ENCODE measurements at places on chromosomes 1 and 21. TPM values are rescaled to one million over a fixed set of nuclear protein-coding genes. Genes with fewer than 3 reads are reported as not detected.

- H3K4me1 ChIP-seq = no peaks in the 10 kb centered on the region
- DNase-seq = no peak
- no peaks in the 10 kb centered on the region for H3K36me3 ChIP-seq
- no peaks in the 10 kb centered on the region for H3K27me3 ChIP-seq
- no peak overlapping the region for H3K4me3 ChIP-seq
These were observed 32.3 kb downstream of the HHAT start for GRCh38 chr1:210360852-210361477.

NBPF4 gene
- polyA plus RNA-seq = not detected

MNDA gene
- 9.3 TPM for polyA plus RNA-seq

DNA sequence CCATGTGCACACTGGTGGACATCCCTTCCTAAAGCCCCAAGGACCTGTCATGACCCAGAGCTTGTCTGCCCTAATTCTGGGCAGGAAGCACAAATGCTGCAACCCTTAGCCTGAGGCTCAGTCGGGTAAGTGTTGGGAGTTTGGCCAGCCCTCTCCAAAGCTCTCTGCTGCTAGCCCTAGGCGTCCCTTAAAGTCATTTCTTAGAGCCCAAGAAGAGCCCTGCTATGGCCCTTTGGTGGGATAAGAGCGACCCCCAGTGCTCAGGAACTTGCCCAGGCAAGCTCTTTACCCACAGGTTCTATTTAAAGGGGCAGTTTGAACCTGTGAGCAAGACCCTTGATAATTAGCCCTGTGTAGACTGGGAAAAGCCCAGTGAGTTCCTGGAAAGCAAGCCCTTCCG is 356.8 kb downstream of the RRAGC start:
- no peaks in the 10 kb centered on the region for H3K36me3 ChIP-seq
- H3K27ac ChIP-seq = no peak overlapping the region
- no peak for DNase-seq
- no peak overlapping the region for H3K4me3 ChIP-seq
- H3K4me1 ChIP-seq = no peaks in the 10 kb centered on the region

ADAM30 gene
- polyA plus RNA-seq = not detected

TEKT2 gene
- not detected for polyA plus RNA-seq

ATP13A2 gene
- 18.9 TPM for polyA plus RNA-seq

- no peak overlapping the region for H3K4me3 ChIP-seq
- H3K27me3 ChIP-seq = peaks cover 33% of the 10 kb centered on the region
- H3K4me1 ChIP-seq = no peaks in the 10 kb centered on the region
- no peak overlapping the region for H3K27ac ChIP-seq
- no peaks in the 10 kb centered on the region for H3K36me3 ChIP-seq
- no peak for DNase-seq
These were observed 37.0 kb upstream of the CAMK1G start for GRCh38 chr1:209546390-209547085.

CFAP107 gene
- not detected for polyA plus RNA-seq

- H3K27me3 ChIP-seq = peaks cover 38% of the 10 kb centered on the region
- no peak for DNase-seq
- H3K4me3 ChIP-seq = no peak overlapping the region
- H3K27ac ChIP-seq = no peak overlapping the region
These were observed 17.4 kb upstream of the CASZ1 start for GRCh38 chr1:10813799-10814198.

DNA sequence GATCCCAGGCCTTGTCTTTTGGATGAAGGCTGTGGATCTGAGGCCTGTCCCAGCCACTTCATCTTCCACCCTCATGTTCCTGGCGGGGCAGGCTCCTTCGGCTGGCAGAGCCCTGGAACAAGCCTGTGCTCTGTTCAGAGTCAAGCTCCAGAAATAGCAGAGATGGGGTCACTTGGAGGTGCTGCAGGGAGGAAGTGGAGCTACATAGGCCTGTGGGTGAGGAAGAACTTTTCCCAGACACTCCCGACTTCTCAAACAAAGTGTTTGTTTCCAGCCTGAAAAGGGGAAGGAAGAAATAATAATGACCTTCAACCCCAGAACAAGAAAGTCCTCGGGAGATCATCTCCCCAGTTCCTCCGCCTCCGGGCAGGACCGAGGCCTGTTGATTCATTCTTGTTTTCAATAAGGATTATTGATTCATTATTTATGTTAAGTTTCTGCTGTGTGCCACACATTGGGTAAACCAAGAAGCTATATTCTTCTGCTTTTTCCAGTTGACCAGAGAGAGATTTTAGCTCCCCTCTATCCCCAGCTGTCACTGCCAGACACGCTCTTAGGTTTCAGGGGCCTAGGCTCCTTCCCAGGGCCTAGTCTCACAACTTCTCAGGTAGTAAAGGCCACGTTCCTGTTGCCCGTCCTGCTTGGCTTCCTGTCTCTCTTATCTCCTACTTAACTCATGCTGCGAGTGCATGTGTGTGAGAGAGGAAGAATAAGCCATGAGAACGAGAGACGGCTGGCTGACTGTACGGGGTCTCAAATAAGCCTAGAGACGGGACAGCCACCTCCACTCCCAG is 16.9 kb downstream of the IKBKE start:
- peak; percentile 47 for DNase-seq
- H3K4me1 ChIP-seq = no peaks in the 10 kb centered on the region
- H3K36me3 ChIP-seq = peaks cover 21% of the 10 kb centered on the region
- H3K27me3 ChIP-seq = no peaks in the 10 kb centered on the region
- no peak overlapping the region for H3K27ac ChIP-seq
- no peak overlapping the region for H3K4me3 ChIP-seq

MEX3A gene
- 0.11 TPM for polyA plus RNA-seq

GRCh38 chr1:166603296-166603695 is 236.0 kb upstream of the POGK start:
- no peaks in the 10 kb centered on the region for H3K27me3 ChIP-seq
- H3K36me3 ChIP-seq = no peaks in the 10 kb centered on the region
- H3K27ac ChIP-seq = no peak overlapping the region
- DNase-seq = no peak
- H3K4me1 ChIP-seq = no peaks in the 10 kb centered on the region

CTSE gene
- 0.09 TPM for polyA plus RNA-seq

DNA sequence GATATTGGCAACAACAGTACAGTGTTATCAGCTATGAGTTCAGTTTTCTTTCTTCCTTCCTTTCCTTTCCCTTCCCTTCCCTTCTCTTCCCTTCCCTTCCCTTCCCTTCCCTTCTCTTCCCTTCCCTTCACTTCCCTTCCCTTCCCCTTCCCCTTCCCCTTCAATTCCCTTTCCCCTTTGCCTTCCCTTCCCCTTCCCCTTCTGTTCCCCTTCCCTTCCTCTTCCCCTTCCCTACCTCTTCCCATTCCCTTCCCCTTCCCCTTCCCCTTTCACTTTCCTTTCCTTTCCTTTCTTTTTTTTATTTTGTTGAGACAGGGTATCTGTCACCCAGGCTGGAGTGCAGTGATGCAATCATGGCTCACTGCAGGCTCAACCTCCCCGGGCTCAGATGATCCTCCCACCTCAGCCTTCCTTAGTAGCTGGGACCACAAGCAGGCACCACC is 72.3 kb upstream of the CAPZB start:
- no peak for DNase-seq
- H3K27me3 ChIP-seq = no peaks in the 10 kb centered on the region
- no peak overlapping the region for H3K4me3 ChIP-seq

DNAH14 gene
- 0.88 TPM for polyA plus RNA-seq

LCE2C gene
- not detected for polyA plus RNA-seq

MAP10 gene
- polyA plus RNA-seq = 2.2 TPM

DNA sequence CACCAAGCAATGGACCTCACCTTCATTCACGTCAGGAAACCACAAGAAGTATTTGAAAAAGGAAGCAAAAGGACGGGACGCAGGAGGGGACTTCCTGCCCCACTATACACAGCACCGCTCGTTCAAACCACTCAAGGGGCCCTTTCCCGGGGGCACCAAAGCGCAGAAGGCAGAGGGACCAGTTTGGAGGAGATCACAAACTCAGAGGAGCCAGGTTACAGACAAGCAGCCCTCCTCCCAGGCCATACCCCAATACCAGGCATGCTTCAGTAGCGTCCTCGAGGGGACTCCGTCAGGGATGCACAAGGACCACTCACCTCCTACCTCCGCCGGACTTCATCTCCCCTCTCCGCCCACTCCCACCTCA is 685 bp downstream of the CRTC2 start:
- H3K4me1 ChIP-seq = peaks cover 63% of the 10 kb centered on the region
- H3K4me3 ChIP-seq = peak overlapping the region; percentile 97
- peaks cover 36% of the 10 kb centered on the region for H3K36me3 ChIP-seq
- DNase-seq = no peak
- no peaks in the 10 kb centered on the region for H3K27me3 ChIP-seq

OR2L13 gene
- polyA plus RNA-seq = 0.32 TPM

GRCh38 chr1:54814571-54814970 is 13.4 kb upstream of the TTC22 start:
- H3K27ac ChIP-seq = no peak overlapping the region
- no peaks in the 10 kb centered on the region for H3K27me3 ChIP-seq
- peaks cover 5% of the 10 kb centered on the region for H3K4me1 ChIP-seq

PLA2G2F gene
- not detected for polyA plus RNA-seq

ID3 gene
- 59.8 TPM for polyA plus RNA-seq

PIGP gene
- polyA plus RNA-seq = 19.9 TPM

LCE6A gene
- not detected for polyA plus RNA-seq

ABCB10 gene
- 7.7 TPM for polyA plus RNA-seq

DNA sequence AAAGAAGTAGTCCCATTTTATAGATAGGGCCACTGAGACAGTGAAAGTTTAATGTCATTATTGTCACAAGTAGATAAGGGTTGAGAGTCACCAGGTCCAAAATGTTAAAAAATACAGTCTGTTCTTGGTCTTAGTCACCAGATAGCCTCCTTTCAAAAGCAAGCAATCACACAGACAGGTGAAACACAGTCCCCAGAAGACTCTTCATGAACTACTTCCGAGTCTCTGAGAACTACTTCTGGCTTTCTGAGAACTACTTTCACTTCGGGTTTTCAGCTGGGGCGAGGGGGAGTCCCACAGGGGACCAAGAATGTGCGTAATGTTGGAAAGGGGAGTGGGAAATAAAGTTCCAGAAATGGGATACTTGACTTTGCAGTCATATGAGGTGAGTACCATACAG is 143.2 kb downstream of the HHIPL2 start:
- no peaks in the 10 kb centered on the region for H3K4me1 ChIP-seq
- H3K36me3 ChIP-seq = no peaks in the 10 kb centered on the region
- H3K4me3 ChIP-seq = no peak overlapping the region
- H3K27me3 ChIP-seq = no peaks in the 10 kb centered on the region
- DNase-seq = no peak
- H3K27ac ChIP-seq = no peak overlapping the region

DNA sequence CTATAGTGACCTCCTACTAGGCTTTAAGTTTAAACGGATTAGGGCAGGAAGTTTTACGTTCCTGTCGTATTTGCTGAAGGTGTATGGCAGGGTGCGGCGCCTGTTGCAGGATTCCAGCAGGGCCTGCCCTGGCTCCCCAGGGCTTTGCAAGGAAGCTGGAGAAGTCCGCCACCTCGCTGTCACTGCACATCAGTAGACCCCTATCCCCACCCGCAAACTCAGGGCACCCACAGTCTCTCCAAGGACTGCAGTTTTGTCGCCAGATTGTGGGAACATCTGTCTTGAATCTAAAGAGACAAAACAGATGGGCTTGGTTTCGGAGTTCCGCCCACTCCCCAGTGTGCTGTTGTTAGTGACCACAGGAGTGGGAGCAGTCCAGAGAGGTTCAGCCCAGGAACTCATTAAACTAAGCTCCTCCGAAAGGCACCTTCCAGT is 110.8 kb downstream of the CDC7 start:
- no peak for DNase-seq
- no peak overlapping the region for H3K27ac ChIP-seq
- H3K4me1 ChIP-seq = no peaks in the 10 kb centered on the region

DNA sequence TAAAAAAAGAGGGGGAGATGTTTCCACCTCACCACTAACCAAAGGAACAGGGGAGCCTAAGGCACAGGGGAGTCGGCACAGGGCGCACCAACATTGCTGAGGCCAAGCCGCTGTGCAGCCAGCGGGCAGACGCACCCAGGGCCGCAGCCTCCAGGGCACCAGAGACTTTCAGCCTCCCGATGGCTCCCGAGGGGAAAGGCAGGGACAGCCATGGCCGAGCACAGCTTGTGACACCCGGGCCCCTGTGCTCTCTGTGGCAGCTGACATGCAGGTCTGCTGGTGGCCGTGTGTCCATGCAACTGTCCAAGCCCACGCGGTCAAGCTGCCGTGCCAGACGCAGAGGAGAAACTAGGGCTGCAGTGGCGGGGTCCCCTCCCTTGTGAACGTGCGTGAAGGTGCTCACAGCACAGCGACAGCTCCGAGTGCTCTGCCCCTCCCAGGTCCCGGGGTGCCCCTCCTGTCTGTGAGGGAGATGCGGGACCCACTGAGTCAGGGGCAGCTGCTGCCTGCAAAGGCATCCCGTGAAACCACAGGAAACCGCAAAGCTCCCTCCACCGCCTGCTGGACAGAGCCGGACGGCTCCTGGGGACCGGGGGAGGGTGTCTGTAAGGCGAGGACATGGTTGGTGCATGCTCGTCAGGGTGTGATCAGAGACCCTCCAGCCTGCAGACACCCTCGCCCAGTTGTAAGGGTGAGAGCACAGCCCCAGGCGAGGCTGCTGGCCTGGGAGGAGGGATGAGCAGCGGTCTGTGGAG is 2.5 kb downstream of the KRTAP10-11 start:
- H3K36me3 ChIP-seq = no peaks in the 10 kb centered on the region
- H3K4me1 ChIP-seq = no peaks in the 10 kb centered on the region
- DNase-seq = no peak
- H3K4me3 ChIP-seq = no peak overlapping the region
- peaks cover 29% of the 10 kb centered on the region for H3K27me3 ChIP-seq

GRCh38 chr1:22218618-22219250 is 75.8 kb upstream of the WNT4 start:
- H3K27me3 ChIP-seq = peaks cover 43% of the 10 kb centered on the region
- no peaks in the 10 kb centered on the region for H3K4me1 ChIP-seq
- H3K27ac ChIP-seq = no peak overlapping the region

DNA sequence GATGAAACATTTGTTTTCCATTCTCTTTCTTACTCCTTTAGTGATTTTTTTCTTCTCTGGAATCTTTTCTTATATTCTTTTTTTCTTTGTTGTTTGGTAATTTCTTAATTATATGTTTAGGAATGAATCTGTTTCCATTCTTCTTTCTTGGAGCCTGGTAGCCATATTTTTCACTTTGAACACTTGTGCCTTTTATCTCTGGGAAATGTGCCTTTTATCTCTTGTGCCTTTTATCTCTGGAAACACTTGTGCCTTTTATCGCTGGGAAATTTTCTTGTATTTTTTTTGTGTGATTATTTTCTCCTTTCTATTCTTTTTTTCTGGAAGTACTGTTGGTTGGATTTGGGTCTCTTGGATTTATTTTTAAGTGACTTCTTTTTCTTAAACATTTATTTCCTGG is 118.2 kb downstream of the LEPR start:
- no peak overlapping the region for H3K27ac ChIP-seq
- H3K4me3 ChIP-seq = no peak overlapping the region
- no peak for DNase-seq
- H3K4me1 ChIP-seq = no peaks in the 10 kb centered on the region
- H3K36me3 ChIP-seq = no peaks in the 10 kb centered on the region

- no peaks in the 10 kb centered on the region for H3K27me3 ChIP-seq
- H3K27ac ChIP-seq = no peak overlapping the region
- H3K4me3 ChIP-seq = no peak overlapping the region
- H3K36me3 ChIP-seq = no peaks in the 10 kb centered on the region
These were observed 73.4 kb downstream of the GALNT2 start for GRCh38 chr1:230140221-230141020.
